ENCODE measurements at places on chromosomes 12 and 14. TPM values are rescaled to one million over a fixed set of nuclear protein-coding genes. Genes with fewer than 3 reads are reported as not detected.

DNA sequence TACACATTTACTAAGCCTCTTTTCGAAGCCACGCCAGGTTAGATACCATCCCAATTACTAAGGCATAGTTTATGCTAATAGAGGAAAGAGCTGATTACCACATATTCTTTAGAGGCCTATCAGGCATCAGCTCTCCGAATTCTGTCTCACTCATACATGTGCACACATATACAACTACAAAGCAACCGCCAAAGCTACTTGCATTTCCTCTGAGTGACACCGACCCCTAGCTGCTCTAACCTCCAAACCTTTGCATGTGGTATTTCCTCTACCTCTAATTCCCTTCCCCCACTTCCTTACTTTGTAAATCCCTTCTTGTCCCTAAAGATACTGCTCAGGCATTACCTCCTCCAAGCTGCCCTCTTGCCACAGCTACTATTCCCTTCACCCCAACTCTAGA, 107.2 kb downstream of the DUSP6 start:
- DNase-seq, result peak; percentile 50

- no peak for DNase-seq
Observed at GRCh38 chr14:52351233-52352060, 37.3 kb downstream of the PTGER2 start.

- no peak for DNase-seq
Observed at GRCh38 chr14:60650373-60650961, 1.2 kb upstream of the SIX1 start.

- DNase-seq, result no peak
Observed at GRCh38 chr14:85319101-85319500, 210.8 kb upstream of the FLRT2 start.

The SOAT2 gene
- polyA plus RNA-seq, result not detected

GRCh38 chr12:108459149-108459548, 55.9 kb upstream of the FICD start:
- no peak for DNase-seq

DNA sequence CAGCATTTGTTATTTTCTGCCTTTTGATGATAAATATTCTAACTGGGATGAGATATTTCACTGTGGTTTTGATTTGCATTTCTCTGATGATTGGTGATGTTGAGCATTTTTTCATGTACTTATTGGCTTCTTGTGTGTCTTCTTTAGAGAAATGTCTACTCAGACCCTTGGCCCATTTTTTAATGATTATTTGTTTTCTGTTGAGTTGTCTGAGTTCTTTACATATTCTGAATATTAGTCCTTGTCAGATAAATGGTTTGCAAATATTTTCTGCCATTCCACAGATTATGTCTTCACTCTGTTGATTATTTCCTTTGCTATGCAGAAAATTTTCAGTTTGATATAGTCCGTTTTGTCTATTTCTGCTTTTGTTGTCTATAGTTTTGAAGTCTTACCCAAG, 317.0 kb downstream of the CEP128 start:
- DNase-seq, result no peak

The LRR1 gene
- polyA plus RNA-seq, result 30.1 TPM

The AGAP2 gene
- 0.65 TPM for polyA plus RNA-seq

The SDR39U1 gene
- polyA plus RNA-seq, result 42.8 TPM
